ENCODE measurements at places on chromosomes 16 and 17. TPM values are rescaled to one million over a fixed set of nuclear protein-coding genes. Genes with fewer than 3 reads are reported as not detected.

Gene MKS1
- total RNA-seq, result 27.7 TPM

Gene SLC16A11
- 0.89 TPM for total RNA-seq

DNA sequence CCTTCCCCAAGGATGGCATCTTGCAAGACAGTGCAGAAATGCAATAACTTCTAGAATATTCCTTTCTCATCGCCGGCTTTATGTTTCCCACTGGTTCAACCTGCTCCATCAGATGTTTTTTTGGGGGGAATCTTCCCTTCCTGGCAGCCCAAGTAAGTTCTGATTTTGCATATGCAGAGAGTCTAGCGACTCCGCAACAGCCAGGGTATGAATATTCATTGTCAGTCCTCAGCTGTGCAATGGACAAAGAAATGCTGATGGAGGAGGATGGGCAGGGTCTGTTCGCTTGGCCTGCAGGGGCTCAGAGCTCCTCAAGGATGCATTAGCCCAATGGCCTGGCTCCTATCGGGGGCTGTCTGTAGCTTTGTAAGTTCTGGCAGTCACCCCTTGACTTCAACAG lies 358.8 kb upstream of the CCL2 start:
- no peak for DNase-seq

DNA sequence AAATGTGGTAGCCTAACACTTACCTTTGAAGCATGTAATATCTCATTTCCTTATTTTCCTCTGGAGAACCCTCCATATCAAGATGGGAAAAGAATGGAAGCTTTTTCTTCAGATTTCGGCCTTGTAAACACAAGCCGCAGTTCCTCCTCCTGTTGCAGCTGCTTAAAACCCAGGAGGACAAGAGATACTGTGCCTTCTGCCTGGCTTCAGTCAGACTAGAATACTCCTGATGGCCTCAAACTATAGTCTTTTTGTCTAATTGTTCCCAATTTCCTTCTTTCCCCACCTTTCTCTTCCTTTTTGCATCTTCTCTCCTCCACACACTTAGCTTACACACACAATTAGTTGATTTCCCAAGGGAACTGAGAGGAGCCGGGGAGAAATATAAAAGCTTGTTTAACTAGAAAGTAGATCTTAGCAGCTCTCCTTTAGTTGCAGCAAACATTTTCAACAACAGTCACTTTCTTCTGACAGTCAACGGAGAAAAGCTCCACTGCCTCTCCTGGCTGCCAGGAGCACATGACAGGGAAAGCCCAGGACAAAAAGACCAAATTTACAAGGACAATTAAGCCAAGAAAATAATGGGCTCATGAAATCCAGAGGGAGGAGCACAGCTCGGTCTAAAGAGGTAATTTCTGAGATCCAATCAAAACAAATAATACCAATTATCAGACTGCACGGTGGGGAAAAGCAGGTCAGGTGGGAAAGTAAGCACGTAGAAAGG lies 76.4 kb upstream of the C17orf78 start:
- DNase-seq, result no peak

DNA sequence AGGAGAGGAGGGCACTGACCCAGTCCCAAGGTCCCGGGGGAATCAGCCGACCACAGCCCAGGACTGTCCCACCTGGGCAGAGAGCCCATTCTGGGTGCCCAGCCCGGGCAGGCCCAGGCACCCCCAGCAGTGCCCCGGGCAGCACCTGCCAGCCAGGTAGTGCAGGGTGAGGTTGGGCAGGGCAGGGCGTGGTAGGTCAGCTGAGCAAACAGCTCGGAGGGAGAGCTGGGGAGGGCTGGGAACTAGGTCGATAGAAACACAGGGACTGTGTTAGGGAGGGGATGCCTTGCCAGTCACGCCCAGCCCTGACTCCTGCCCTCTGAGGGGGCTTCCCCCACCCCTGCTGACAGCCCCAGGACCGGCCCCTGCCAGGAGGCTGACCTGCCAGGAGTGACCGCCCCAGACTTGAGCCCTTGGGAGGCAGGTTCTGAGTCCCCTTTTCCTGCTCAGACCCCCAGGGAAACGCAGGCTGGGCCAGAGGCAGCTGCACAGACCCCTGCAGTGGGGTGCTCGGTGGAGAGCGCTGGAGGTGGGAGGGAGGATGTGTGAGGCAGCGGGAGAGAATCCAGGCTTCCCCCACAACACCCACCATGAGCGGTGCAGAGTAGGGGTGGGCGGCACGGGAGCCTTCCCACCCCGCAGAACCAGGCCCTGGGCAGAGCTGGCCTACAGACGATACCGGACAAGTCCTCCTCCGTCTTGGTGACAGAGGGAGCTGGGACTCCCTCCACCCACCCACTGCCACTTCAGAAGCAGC lies 4.7 kb downstream of the HS3ST6 start:
- no peak for DNase-seq

Gene SLC16A6
- total RNA-seq, result 6.9 TPM

Gene XYLT1
- total RNA-seq, result 48.5 TPM

All from CD4-positive, alpha-beta memory T cell (primary cell).